ENCODE measurements at places on chromosomes 7 and 10.

- peak; percentile 5 for DNase-seq
These were observed 16.8 kb downstream of the RASGEF1A start for GRCh38 chr10:43249962-43250614.

- peak; percentile 31 for DNase-seq
These were observed 102.0 kb downstream of the STRA8 start for GRCh38 chr7:135335628-135336139.

- DNase-seq, result peak; percentile 75
These were observed 53.2 kb downstream of the STK17A start for GRCh38 chr7:43636093-43636492.

- DNase-seq, result no peak
These were observed 409 bp downstream of the DNMBP start for GRCh38 chr10:100009283-100009792.

GRCh38 chr7:128726059-128726736 lies 13.0 kb upstream of the CALU start:
- DNase-seq, result no peak

DNA sequence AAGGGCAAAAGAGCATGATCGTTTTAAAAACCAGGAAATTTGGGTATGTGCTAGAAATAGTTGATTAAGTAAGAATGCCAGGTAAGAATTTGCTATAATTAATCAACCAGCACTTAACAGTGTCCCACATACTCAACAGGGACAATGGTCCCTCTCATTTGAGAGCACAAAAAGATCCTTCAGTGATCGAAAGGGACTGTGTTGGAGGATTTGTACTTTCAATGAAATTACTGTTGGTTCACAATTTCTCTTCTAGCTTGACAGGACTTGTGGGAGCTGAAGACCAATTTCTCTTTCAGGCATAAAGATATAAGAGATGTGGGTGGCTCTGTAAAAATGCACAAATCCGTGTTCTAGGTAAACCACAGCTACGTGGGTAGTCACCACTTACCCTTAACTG lies 12.5 kb upstream of the PLEKHS1 start:
- DNase-seq, result no peak

- DNase-seq, result peak; percentile 88
These were observed 103.9 kb downstream of the PPP1R9A start for GRCh38 chr7:95011146-95011928.

GRCh38 chr7:100888291-100888987 lies 1.1 kb downstream of the UFSP1 start:
- DNase-seq, result no peak

DNA sequence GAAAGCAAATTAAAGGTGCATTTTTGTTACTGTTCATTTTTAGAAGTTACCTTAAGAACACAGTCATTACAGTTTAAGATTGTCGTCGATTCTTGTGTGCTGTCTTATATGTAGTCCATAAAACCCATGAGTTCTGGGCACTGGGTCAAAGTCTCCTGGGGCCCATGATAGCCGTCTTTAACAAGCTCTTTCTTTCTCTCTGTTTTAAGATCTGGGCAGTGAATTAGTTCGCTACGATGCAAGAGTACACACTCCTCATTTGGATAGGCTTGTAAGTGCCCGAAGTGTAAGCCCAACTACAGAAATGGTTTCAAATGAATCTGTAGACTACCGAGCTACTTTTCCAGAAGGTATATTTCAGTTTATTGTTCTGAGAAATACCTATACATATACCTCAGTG lies 90.7 kb upstream of the CAPZA2 start:
- DNase-seq, result no peak

DNA sequence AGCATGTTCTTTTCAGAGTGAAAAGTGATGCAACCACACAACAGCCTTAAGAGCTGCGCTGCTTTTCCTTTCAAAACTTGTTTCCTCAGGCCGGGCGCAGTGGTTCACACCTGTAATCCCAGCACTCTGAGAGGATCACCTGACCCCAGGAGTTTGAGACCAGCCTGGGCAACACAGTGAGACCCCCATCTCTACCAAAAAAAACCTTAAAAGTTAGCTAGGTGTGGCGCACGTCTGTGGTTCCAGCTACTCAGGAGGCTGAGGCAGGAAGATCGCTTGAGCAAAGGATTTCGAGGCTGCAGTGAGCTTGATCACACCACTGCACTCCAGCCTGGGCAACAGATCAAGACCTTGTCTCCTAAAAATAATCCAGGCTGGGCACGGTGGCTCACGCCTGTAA lies 2.0 kb downstream of the COX19 start:
- DNase-seq, result no peak

DNA sequence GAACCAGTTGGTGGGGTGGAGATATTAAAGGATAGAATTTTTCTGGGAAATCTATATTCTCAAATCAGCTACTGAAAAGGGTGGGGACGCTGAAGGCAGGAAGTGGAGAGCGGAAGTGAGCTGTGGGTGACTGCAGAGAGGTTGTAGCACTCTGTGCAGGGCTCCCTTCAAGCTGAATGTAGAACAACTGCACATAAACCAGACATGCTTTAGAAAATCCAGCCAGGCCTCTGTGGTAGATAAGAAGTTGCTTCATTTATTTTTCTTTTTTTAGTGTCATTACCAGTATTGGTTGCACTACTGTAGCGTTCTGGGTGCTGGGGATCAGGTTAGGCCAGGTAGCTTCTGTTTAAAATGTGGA lies 127.8 kb downstream of the CELF2 start:
- DNase-seq, result no peak

GRCh38 chr7:48962821-48963505 lies 38.6 kb downstream of the CDC14C start:
- peak; percentile 33 for DNase-seq

DNA sequence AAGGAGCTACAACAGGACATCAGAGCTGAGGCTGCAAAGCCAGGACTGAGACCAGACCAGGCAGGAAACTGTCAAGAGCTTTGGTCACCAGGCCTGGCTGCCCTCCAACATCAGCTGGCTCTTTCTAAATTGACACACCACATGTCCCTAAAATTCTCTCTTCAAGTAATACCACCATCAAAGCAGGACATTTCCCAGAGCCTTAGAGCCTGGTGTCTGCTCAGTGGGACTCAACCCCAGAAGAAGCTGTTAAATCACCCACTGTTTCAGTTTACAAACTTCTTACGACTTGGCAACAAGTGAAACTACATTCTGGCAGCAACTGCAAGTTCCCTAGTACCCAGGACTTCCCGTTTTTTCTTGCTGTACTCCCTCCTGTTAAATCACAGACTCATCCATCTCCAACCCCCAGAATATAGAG lies 3.8 kb upstream of the IL6 start:
- DNase-seq, result peak; percentile 73

- DNase-seq, result no peak
These were observed 40.1 kb downstream of the NHLRC2 start for GRCh38 chr10:113894581-113894980.

DNA sequence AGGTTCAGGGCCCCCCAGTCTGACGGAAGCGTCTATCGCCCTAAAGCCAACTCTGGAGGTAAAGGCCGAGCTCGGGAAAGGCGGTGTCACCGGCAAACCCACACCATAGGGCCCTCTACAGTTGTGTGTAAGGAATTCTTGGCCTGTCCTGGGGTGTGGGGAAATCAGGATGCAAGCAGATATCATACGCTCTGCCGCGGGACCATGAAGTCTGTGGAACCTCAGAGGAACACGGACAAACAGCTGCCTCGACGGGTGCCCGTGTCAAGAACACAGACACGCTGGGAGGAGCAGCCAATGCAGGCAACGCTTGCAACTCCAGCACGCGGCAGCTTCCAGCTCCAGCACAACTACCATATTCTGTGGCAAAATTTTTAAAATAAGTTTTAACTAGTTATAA lies 157.9 kb downstream of the DIP2C start:
- no peak for DNase-seq

DNA sequence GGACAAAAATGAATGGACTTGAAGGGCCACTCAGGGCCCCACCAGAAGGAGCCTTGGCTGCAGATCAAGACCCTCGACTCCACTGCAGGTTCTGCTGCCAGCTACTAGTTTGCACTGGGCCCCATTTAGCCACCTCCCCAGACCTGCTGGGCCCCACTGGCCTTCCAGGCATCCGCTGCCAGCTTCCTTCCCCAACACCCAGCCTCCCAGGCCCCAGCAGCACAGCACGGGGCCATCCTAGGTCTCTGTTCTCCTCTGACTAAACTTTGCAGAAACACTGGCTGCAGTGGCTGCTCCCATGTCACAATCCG lies 277.4 kb upstream of the KLF14 start:
- DNase-seq, result no peak

DNA sequence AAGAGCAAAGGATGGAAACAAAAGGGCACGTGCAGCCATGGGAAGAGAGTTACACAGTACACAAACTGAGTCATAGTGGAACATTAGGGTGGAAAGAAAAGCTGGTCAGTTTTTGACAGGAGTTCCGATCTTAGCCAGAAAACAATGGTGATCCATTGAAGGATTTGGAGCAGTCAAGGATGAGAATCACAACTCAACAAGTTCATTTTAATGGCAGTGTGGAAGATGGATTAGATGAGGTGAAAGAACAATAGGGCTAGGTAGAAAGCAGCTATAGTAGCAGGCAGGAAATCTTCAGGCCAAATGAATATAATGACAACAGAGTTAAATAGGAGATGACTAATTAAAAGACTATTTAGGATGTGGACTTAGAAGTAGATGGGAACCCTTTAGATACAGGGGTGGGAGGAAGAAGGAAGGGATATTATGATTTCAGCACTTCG lies 136.3 kb downstream of the DOCK4 start:
- DNase-seq, result peak; percentile 33

- no peak for DNase-seq
These were observed 135.1 kb downstream of the TAX1BP1 start for GRCh38 chr7:27875061-27875460.

GRCh38 chr7:7438851-7439250 lies 96.8 kb downstream of the COL28A1 start:
- DNase-seq, result peak; percentile 99
